ENCODE measurements at places on chromosomes 3 and 15.

GRCh38 chr3:123728014-123728413 lies 143.2 kb upstream of the HACD2 start:
- no peak for DNase-seq

DNA sequence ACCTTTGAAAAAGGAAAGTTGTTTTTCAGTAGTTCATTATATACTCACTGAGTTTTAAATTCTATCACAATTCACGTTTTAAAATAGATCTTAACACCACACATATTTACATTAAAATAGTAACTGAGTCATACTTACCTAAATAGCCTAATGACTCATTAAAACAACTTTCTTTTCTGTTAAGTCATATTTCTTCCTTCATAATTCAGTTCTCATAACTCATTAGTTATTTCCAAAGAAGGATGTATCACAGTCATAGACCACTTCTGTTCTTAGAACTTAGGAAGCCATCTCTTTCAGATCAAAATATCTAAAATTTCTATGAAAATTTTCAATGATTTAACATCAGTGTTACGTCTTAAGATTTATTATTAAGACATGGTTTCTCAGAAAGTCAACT lies 885.9 kb downstream of the FHIT start:
- no peak for DNase-seq

DNA sequence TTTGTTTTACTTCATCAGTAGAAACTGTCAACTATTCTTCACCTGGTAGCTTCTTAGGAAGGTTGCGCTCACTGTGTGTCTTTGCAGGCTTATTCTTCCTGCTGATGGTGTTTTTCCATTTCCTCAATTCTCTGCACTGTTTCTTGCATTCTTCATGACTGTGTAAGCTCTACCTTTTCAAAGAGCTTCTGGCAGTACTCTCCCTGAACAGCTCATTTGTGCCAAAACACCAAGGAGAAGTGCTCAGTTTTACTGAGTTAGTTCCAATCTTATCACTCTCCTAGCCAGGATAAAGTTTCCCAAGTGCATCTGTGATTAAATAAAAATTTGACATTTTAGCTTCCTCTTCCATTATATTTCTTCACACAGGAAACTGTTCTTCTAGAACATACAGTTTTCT lies 339.8 kb downstream of the EPHA3 start:
- no peak for DNase-seq

DNA sequence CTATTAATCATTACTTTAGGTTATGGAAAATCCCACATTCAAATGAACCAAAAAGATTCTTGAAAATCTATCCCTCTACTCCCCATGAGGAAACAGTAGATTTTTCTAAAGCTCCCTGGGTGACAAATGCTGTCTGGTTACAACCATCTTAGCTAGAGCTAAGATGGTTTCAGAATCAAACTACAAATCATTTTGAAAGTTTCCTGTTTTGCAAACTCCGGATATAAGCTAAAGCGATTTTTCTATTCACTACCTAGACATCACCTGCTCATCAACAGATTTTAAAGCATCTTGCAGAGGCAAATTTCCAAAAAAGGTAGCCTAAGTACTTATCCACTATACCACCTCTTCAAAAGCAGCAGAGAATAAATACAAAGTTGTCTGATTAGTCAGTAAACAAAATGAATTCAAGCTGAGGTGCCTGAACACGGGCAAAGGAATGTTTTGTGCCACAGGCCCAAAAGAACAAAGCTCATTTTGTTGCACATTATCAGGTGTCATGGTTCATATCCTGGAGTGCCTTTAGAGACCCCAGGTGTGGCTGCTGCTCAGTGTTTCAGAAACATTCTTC lies 204.9 kb downstream of the TNIK start:
- DNase-seq = no peak

DNA sequence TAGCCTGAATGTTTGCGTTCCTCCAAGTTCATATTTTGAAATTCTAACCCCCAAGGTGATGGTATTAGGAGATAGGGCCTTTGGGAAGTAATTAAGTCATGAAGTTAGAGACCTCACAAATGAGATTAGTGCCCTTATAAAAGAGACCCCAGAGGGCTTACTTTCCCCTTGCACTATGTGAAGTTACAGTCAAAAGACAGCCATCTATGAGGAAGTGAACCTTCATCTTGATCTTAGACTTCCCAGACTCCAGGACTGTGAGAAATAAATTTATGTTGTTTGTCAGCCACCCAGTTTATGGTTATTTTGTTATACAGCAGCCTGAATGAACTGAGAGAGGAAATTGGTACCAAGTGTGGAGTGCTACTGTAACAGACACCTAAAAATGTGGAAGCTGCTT lies 74.4 kb downstream of the DAPK2 start:
- DNase-seq = no peak
